Fibroblast of lung (primary cell): ENCODE measurements at places on chromosomes 4 and X. TPM values are rescaled to one million over a fixed set of nuclear protein-coding genes. Genes with fewer than 3 reads are reported as not detected.

DNA sequence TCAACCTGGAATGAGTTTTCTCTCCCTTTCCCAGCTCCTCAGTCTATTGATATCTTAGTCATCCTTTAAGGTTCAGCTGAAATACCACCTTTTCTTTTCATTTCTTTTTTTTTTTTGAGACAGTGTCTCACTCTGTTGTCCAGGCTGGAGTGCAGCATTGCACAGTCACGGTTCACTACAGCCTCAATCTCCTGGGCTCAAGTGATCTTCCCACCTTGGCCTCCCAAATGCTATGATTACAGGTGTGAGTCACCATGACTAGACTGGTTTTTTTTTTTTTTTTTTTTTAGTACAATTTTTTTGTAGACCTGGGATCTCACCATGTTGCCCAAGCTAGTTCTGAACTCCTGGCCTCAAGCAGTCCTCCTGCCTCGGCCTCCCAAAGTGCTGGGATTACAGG, 28.9 kb downstream of the AFF1 start:
- peak; percentile 44 for DNase-seq

The VCX3B gene
- total RNA-seq: not detected in 2 replicates

DNA sequence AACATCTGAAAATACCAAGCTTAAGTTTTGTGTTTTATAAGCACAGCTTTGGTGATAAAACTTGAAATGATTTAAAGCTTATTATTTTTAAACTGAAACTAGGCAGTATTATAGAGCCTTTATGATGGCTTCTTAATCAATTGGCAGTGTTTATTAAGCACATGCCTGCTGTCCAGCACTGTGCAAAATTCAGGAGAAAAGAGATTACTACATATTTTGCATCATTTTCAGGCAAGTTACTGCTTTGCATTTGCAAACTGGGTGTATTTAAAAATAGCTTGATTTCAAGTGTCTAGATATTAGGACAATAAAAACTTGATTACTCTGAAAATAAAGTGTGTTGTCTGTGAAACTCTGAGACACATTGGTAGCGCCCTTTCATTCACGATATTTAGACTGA, 126.5 kb downstream of the PDLIM5 start:
- peak; percentile 24 for DNase-seq

The BEND2 gene
- not detected in 2 replicates for total RNA-seq

The ZMYM3 gene
- 9.2 and 16.8 TPM in 2 replicates for total RNA-seq
